Neural crest cell (in vitro differentiated cells): ENCODE measurements at places on chromosomes 3 and 15.

DNA sequence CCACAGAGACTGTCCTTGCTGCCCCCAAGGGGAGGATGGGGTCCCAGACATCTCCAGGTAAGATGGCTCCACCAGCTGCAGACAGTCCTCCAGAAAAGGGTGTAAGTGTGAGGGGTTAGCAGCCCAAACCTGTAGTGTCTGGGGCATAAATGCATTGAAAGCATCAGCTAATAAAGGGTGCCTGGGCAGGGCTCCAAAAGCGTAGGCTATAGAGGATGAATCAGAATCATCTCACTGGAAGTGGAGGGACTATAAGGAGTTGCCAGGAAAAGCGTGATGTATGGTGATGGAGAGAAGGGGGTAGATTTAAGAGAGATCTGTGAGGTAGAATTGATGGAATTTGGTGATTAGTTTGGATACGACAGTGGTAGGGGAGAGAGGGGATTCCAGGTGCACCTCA, 79.9 kb upstream of the ONECUT1 start:
- no peak for DNase-seq

- no peak for DNase-seq
Measured at GRCh38 chr3:150307311-150308036, 100.6 kb upstream of the TSC22D2 start.

- DNase-seq, result no peak
Measured at GRCh38 chr3:119409844-119410243, 53.6 kb downstream of the TMEM39A start.

DNA sequence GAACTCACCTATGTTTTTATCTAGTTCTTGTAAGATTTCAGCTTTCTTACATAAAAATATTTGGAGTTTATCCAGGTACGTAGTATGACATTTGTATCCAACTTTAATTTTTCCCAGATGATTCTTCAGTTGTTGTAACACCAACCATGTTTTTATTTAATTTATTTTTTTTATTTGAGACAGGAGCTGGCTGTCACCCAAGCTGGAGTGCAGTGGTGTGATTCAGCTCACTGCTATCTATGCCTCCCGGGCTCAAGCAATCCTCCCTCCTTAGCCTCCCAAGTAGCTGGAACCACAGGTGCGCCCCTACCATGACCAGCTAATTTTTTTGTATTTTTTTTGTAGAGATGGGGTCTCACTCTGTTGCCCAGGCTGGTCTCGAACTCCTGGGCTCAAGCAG, 6.6 kb downstream of the XYLB start:
- no peak for DNase-seq

DNA sequence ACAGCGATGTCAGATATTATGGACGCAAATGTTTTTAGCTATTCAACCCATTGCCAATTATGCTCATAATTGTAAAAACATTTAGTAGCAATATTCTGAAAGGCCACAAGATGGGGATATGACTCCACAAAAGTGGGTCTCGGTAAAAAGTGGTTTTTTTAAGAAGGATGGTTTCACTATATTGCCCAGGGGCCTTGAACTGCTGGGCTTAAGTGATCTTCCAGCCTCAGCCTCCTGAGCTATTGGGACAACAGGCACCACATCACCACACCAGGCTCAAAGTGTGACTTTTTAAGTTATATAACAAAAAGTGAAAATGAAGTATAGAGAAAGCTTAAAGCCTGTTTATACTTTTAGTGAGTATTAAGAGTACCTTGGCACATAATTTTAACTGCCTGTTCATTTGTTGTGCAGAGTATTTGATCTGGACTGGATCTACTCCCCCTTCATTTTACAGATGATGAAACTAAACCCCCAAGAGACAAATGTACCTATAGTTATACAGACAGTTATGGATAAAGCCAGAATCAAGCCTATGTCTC, 9.4 kb downstream of the NAA50 start:
- peak; percentile 5 for DNase-seq

GRCh38 chr15:36511594-36511993, 67.8 kb upstream of the CDIN1 start:
- DNase-seq, result no peak

DNA sequence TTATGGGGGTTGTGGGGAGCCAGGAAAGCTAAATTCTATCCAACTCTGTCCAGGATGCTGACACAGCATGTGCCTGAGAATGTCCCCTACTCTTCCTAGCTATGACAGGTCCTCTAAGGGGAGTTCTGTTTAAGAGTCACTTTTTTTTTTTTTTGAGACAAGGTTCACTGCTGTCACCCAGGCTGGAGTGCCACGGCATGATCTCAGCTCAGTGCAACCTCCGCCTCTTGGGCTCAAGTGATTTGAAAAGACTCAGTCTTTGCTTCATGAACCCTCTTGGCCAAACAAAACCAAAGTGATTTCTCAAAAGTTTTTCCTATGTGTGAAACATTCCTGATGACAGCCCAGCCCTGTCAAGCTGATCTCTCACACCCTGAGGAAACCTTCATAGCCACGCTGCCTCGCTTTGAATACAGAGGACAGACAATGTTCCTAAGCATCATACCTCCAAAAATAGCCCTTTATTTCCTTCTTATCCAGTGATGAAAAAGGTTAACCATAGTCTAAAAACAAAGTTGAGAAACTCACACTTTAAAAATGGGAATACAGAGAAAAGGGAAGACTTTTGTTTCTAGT, 105.5 kb upstream of the PROK2 start:
- no peak for DNase-seq
